Activated T-cell treated with anti-CD3 and anti-CD28 coated beads for 24 hours (primary cell): ENCODE measurements at places on chromosomes 6 and 20.

DNA sequence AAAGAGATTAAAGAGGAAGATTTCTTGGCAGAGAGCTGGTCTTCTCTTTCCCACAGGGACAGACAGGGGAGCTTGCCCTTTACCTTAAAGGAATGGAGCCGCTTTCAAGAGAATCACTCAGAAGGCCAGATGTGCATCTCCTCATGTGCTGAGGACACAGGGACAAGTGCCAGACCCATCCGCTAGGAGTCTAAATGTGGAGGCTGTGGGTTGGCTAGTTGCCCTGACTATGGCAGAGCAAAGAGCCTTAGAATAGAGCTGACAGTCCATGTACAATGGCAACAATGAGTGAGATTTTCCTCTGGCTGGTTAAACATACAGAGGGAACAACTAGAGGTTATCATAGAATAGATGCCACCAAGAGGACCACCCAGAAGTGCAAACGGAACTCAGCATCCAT lies 7.3 kb upstream of the DOK5 start:
- no peak for DNase-seq

DNA sequence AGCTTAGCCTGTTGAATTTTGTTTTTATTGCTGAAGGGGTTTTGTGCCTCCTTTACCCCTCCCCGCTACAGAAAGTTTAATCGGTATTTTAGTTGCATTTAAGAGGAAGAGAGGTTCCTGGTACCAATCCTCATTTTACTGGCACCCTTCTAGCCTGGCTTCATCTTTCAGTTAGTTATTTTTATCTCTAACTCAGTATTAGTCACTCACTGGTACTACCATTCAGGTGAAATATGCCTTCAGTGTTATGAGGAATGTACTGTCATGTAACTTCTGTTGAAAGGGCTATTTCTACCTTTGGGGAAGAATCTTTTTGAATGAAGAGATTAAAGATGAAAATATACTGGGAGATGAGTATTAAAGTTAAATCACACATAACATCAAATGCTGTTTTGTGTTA lies 211.8 kb downstream of the CDKAL1 start:
- no peak for DNase-seq

- no peak for DNase-seq
These were observed 596.1 kb upstream of the NRSN1 start for GRCh38 chr6:23529902-23530301.

GRCh38 chr20:50872560-50873425 lies 58.4 kb downstream of the ADNP start:
- no peak for DNase-seq

DNA sequence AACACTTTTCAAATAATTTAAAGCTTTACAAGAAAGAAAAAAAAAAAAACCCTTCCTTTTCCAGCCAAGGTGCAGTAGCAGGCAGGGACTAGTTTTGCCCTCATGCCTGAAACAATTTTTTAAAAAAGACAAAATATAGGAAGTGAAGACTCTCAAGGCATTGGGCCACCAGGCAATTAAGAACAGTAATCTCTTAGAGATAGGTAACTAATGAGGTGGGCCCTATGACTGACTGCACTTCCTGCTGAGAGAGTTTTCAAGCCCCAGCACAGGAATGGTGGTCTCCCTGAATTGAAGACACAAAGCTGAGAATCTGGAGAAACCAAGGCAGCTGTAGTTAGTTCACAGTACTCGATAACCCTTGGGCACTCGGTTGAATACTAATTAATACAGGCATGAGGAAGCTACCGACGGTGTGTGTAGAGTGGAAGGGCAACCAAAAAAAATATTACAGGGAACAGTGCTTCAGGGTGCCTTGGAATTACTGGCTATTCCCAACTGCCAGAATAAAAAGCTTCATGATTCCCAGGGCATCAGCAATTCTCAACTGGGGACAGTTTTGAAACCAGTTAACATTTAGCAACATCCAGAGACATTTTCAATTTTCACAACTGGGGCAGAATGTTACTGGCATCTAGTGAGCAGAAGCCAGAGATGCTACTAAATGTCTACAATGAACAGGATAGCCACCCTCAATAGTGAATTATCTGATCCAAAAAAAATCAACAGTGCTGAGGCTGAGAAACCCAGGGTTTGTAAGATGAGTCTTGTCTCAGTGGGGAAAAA lies 36.0 kb upstream of the PLN start:
- no peak for DNase-seq

DNA sequence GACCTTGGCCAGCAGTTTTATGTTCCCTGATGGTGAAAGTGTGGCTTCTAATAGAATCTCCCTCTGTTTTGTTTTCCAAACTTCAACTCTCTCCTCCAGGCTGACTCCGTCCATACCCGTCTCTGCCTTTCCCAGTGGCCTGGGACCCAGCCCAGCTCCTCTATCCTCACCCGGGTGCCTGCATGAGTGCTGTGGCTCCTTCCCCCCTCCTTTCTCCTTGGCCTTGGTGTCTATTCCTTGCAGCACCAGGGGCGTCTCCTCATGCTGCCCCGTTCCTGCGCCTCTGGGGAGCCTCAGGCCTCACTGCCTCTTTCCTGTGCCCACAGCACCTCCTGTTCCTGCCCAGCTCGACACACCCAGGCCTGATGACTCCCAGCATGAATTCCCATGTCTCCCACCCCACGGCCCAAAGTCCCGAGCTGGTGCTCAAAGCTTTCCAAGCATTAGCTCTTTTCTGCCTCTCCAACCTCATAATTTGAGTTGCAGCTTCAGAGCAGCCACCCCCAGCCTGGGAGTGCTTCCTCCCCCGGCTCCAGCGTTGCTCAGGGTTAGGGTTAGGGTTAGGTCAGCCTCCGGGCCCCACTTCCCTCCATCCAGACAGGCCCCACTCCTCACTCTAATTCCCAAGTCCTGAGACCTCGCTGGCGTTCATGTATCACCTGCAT lies 56.3 kb upstream of the AFDN start:
- no peak for DNase-seq
